ENCODE measurements at places on chromosomes 11 and 22.

GRCh38 chr22:32281072-32281471 lies 25.9 kb upstream of the SLC5A4 start:
- DNase-seq: no peak

- DNase-seq: no peak
Measured at GRCh38 chr22:22138915-22139314, 105.7 kb upstream of the VPREB1 start.

DNA sequence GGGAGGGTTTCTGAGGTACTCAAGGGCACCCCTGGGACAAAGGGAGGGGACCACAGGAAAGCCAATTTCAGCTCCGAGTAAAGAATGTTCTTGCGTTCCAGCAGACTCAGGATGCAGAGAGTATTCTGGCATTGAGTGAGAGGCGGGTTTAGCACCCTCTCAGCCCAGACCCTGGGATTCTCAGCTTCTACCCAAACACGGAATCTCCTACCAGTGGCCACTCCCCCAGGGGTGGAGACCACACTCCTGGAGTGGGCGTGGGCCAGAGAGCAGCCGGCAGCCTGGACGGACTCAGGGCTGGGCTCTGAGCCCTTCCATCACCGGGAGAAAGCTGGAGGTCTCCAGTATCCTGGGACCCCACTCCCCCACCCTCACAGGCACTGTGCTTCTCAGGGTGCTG lies 26.1 kb upstream of the TTLL12 start:
- DNase-seq: no peak

GRCh38 chr11:6333095-6333494 lies 12.8 kb upstream of the CAVIN3 start:
- no peak for DNase-seq

DNA sequence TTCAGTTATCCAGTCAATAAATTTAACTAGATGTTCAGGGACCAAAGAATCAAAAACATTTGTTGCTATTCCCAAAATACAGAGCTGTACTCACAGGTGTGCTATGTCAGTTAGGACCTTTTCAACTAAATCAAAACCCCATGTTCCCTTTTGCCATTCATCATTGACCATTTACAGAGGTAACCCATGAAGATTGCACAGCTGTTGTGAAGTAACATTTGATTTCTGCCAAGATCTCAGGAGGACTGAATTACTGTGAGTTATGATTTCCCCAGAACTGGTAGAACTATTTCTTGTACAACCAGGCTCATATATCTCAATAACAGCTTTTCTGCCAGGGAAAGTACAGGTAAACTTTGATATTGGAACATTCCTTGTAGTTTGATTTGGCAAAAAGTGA lies 131.1 kb upstream of the FIBIN start:
- no peak for DNase-seq

DNA sequence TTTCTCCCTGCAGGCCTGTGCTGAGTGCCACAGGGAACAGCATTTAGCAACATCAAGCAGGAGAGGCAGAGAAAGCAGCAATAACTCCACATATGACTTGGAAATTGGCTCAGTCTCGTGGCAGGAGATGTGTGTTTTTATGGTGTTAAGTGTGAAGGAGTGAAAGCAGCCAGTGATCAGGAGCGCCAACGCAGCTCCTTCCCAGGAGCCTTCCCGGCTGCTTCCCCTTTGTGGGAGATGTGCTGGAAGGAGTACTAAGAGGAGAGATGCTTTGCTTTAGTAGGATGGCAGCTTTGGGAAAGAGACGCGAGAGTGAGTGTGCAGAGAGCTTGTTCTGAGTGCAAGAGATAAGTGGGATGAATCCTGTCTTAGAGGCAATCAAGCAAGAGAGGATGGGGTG lies 54.7 kb upstream of the KIRREL3 start:
- no peak for DNase-seq

DNA sequence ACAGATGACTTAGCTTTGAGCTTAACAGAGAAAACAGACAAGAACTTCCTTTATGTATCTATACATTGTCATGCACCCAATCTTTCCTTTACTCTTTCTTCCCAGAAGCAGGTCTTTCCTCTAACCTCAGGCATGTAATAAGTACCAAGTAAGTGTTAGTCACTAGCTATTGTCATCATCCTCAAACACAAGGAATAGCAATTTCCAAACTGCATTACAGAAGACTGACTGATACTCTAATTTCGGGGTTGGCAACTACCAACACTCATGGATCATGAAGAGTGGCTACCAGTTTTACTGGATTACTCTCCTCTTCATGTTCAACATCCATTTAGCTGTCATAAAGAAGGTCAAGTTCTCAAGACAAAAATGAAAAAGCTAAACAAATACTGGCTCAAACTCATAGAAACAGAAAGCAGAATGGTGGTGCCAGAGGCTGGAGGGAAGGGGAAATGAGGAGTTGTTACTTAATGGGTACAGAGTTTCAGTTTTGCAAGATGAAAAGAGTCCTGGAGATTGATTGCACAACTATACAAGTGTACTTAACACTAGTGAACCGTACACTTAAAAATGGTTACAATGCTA lies 111.6 kb downstream of the SIK3 start:
- no peak for DNase-seq

DNA sequence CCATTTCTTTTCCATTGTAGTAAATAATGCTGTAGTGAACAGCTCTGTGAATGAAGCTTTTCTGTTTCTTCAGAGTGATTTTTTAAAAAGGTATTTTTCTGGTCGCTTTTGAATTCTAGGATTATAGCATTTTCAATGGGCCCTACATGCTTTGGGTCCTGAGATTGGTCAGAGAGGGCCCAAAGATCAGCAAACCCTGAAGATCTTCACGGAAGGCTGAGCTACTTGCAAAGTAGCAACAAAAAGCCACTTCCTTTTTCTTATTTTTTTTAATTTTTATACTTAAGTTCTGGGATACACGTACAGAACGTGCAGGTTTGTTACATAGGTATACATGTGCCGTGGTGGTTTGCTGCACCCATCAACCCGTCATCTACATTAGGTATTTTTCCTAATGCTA lies 200.5 kb downstream of the FAT3 start:
- DNase-seq: no peak

DNA sequence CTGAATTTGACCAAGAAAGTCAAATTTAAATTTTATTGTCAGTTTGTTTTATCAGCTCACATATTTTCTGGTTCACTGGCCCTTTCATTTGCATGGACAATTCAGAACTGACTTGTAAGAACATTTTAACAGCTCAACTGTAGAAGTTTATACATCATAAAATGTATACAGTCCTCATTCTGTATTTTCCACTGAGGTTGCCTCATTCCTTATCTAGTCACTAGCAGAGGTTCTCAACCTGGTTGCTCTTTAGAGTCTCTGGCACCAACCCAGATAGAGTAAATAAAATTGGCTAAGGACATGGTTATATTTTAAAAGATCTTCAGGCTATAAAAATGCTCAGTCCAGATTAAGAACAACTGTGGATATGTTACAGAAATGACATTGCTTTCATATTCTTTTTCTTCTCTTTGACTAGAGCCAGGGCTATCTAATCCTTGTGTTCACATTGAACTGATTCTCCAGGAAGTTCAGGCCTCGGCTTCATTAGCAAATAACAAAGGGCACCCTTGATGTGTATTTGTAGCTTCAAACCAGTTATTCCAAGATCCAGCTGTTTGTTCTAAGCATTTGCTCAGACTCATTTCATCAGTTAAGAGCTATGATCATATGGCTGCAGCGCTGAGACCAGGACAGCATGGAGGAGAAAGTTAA lies 782.5 kb downstream of the ETS1 start:
- no peak for DNase-seq

GRCh38 chr11:46003572-46003971 lies 81.1 kb downstream of the LARGE2 start:
- DNase-seq: no peak

DNA sequence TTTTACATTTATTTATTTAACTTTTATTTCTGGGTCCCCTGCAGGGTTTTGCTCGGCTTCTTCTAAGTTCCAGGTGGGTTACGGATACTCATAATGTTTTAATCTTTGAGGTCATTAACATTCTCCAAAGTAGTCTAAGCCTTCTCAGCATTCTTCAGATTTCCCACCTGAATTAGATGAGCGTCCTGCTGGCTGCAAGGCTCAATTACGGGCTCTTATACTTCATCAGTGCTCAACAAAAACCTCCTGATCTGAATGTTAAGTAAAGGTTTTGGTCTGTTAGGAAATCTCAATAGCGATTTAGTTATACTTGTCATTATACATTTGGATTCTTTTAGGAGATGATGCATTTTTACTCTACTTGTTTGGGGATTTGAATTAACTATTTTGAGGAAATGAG lies 27.3 kb upstream of the NFRKB start:
- DNase-seq: no peak

GRCh38 chr11:114392735-114393667 lies 7.3 kb downstream of the C11orf71 start:
- DNase-seq: no peak

GRCh38 chr11:2539371-2540222 lies 94.8 kb downstream of the KCNQ1 start:
- DNase-seq: no peak

- no peak for DNase-seq
Measured at GRCh38 chr11:93842461-93842860, 8.0 kb downstream of the VSTM5 start.

GRCh38 chr11:109795234-109795633 lies 298.0 kb upstream of the ZC3H12C start:
- no peak for DNase-seq

DNA sequence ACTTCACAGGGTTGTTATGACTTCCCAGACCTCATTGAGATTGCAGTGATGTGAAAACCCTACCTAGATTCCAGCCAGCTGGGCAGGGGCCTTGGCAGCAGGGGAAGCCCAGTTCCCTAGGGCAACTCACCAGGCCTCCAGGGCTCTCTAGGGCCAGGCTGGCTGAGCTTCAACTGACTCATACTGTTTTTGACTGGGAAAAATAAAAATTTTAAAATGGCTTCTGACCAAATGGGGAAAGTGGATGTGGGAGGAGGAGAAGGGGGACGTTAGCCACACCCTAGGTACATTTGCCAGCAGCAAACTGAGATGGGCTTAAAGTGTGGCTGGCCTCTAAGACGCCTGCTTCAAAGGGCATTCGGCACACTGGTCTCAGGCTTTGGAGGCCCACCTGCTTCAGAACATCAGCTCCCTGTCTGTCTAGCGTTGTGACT lies 39.0 kb downstream of the BMAL1 start:
- no peak for DNase-seq

- DNase-seq: no peak
Measured at GRCh38 chr11:72013765-72014711, 15.3 kb downstream of the IL18BP start.

- DNase-seq: no peak
Measured at GRCh38 chr22:24848559-24849168, 42.7 kb downstream of the SGSM1 start.

Data from naive thymus-derived CD8-positive, alpha-beta T cell (primary cell).